ENCODE measurements at places on chromosomes 1 and 21. TPM values are rescaled to one million over a fixed set of nuclear protein-coding genes. Genes with fewer than 3 reads are reported as not detected.

DNA sequence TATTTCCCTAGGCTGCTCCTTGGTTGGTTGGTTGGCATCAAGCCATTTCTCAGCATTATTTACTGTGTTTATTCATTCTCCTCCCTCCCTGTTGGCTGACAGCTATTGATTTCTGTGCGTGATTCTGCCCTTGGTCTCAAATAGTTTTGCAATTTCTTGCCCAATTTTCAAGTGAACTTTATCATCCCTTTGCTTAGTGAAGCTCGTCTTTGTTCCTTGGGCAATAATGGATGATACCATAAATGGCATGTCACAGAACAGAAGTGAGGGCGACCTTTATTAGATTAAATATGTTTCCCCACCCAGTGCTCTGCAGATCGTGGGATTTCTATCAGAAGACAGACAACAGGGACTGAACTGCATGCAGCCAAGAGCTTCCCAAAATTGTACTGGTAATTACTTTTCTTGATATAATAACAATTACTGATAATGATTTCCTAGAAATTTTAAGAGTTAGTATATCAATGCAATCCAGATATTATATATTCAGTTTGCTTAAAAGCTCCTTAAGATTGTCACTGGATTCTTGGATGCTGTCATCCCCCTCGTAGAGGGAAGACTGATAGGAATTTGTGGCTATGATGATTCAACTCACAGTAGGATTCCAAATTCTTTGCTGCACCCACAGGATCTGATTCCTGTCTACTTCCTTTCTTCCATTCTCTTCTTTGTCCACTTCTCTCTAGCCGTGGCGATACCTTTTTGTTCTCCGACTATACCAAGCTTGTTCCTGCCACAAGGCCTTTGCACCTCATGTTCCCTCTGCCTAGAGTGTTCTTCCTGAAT lies 122.1 kb upstream of the KAZN start:
- no peak for DNase-seq

GRCh38 chr1:209531006-209531405 lies 52.5 kb upstream of the CAMK1G start:
- DNase-seq: peak; percentile 62

GRCh38 chr1:8858112-8858668 lies 20.3 kb downstream of the ENO1 start:
- peak; percentile 77 for DNase-seq

DNA sequence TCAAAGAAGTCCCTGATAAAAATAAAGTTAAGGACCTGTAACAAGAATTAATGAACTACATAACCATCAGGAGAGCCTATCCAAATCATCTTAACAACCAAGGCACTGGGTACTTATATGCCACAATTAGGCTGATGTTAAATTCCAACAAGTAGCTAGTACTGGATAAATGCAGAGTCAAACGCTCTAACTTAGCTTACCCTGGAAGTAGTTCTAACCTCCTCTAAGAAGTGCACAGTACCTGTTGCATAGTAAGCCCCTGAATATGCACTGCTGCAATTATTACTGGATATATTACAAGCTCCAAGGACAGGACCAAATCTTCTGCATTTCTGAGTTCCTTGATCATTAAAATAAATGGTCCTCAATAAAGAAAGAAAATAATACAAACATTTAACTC lies 125.8 kb downstream of the RERE start:
- no peak for DNase-seq

- no peak for DNase-seq
Measured at GRCh38 chr1:217471403-217471802, 159.5 kb downstream of the GPATCH2 start.

- DNase-seq: no peak
Measured at GRCh38 chr1:41631154-41631553, 146.7 kb upstream of the EDN2 start.

GRCh38 chr1:57551476-57551875 lies 127.6 kb upstream of the DAB1 start:
- no peak for DNase-seq

DNA sequence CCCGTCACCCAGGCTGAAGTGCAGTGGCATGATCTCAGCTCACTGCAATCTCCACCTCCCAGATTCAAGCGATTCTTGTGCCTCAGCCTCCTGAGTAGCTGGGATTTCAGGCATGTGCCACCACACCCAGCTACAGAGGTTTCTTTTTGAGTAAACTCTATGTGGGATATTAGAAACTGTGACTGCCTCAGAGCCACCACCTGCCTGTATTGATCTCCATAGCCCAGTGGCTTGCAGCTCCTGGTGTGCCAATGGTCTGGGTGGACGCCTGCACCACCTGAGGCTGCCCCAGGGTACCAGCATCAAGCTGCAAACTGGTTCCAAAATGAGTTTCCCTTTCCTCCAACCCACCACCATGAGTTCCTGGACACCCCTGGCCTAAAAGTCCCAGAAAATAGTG lies 89.7 kb upstream of the SLC44A3 start:
- no peak for DNase-seq

GRCh38 chr1:49351768-49352167 lies 575.1 kb upstream of the BEND5 start:
- peak; percentile 82 for DNase-seq

DNA sequence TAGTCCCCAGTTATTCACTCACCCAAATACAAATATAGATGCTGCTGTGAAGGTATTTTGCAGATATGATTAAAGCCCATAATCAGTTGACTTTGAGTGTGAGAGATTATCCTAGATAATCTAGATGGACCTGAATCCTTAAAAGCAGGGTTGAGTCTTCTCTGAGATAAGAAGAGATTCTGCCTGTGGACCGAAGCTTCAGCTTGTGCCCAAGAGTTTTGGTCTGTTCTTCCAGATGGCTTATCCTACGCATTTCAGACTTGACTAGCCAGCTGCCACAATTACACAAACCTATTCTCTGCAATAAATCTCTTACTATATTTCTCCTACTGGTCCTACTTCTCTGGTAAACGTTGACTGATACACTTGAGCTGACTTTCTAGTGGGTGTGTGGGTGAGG lies 145.1 kb downstream of the KCNJ6 start:
- no peak for DNase-seq

Gene CACHD1
- 1.7 TPM for polyA plus RNA-seq

Gene LCA5L
- 0.56 TPM for polyA plus RNA-seq

Gene DDR2
- polyA plus RNA-seq: 3.2 TPM

Gene UFC1
- 103 TPM for polyA plus RNA-seq
